Head of caudate nucleus (tissue), 42 donors: ENCODE measurements at places on chromosomes 11 and 22.

GRCh38 chr22:28208036-28208435, 289.0 kb upstream of the PITPNB start:
- no peak for DNase-seq

GRCh38 chr11:31361743-31362142, 7.8 kb downstream of the DCDC1 start:
- DNase-seq: no peak

DNA sequence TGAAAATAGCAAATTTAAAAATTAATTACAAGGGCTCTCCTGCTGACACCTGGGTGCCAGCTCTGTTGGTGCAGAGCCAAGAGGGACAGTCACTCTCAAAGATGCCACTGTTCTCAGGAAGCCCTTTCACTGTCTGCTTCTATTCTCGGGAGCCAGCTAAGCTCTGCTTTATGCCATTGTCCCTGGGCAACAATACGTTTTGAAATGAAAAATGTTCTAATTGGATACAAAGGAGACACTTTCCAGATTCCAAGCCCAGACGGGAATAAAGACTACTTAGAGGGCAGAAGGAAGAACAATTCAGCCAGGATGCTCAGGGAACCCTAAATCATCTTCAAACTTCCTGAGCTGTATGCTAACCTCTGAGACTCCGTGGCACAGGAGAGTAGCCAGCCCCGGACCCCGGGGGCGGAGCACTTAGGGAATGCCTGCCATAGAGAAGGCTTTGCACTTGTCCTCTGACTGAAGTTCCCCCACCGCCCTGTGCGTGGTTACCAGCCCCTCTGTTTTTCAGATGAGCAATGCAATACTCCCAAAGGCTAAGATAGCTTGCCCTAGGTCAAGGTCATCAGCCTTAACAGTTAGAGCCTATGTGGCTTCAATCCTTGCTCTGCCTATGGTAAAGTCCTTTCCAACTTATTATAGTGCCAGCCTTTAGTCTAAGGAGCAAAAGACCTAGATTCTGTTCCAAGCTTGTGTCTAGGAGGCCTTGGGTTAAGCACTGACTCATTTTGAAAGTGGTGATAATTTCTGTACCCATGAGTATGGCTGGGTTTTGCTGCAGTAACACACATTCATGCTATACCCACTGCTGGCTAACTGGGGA, 150.9 kb downstream of the CACNA1I start:
- no peak for DNase-seq

DNA sequence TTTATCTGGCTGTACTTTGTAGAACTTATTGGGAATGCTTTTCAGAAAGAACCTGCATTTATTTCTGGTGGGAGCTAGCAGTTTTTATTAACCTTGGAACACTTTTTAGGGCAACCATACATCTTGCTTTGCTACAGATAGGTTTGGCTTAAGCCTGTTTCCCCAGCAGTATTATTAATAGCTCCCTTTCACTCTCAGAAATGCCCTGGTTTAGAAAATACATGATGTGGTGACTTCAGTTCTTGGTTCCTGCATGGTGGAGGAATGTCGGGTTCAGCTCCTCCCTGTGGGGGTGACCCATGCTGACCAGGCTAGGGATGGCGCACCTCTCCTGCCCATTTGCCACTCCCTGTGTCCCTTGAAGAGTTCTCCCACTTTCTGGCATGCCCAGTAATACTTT, 28.2 kb downstream of the ZBED4 start:
- DNase-seq: no peak

GRCh38 chr11:4019891-4020290, 74.7 kb upstream of the RRM1 start:
- DNase-seq: no peak

- DNase-seq: no peak
These were observed 90.5 kb downstream of the BRD1 start for GRCh38 chr22:49737101-49737551.

DNA sequence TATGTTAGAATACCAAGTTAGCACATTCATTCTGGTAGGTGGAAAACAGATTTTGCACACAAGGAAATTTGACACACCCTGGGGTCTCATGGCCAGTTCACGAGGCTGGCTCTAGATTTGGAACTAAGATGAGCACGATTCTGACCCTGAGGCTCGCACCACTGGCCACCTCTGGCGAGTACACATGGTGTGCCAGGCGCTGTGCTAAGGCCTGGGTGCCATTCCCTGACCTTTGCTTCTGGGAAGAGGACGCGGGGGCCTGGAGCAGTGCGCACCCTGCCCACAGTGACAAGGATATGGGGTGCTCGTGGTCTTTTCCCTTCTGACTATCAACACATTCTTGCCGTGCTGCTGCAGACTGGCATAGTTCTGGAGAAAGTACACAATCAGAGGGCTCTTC, 29.5 kb upstream of the DMC1 start:
- DNase-seq: no peak

DNA sequence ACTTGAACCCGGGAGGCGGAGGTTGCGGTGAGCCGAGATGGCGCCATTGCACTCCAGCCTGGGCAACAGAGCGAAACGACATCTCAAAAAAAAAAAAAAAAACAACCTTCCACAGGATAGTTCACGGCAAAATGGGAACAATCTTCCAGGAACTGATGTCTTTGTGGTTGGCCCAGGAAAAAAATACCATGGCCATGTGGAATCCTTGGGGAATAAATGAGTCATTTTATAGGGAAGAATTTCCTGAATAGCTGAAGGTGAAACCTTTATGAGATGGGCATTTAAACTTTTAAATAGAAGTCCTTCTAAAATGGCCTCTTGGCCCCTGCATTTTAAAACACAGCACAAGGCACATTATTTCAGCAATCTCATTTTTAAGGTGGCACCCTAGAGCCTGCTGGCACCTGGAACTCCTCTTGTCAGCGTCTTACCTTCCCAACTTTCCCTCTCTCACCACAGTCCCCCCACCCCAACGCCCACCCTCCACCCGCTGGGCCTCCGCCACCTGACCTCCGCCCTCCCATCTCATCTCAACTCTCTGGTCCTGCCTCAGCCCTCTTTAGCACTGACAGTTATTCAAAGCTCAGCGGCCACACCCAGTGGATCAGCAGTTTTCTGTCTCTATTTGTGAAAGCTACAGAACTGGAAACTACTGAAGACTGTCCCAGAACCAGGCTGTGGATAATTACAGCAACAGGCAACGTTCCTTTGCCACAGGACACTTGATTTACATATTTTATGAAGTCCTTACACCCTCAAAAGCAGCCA, 43.1 kb downstream of the SCGB1A1 start:
- no peak for DNase-seq

DNA sequence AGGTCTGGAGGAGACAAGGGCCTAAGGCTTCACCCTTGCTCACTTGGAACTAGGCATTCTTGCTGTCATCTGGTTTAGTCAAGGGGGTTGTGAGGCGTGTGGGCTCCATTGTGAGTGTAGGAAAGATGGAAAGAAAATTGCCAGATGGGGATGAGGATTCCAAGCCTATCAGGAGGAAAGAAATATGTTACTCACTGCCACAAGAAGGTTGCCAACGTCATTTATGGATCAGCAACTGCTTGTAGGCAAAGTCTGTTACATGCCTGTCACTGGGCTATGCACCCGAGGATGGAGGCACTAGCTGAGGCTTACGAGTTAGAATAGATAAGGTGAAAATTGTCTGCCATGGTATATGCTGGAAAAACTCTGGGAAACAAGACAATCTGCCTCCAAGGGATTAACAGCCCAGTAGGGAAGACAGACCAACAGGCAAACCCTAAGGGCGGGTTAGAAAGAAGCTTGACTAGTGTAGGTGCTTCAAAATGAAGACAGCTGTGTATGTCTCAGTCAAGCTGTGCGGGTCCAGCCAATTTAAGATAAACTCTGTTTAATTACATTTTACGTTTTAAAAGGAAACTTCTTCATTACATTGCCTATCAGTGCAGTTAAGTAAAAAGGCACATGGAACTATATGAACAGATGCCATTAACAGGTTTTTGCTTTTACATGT, 47.4 kb downstream of the SNX19 start:
- no peak for DNase-seq

- no peak for DNase-seq
These were observed 5.9 kb upstream of the HMOX1 start for GRCh38 chr22:35375031-35375430.

- DNase-seq: peak; percentile 93
These were observed 16.0 kb upstream of the PHLDA2 start for GRCh38 chr11:2945031-2945756.

DNA sequence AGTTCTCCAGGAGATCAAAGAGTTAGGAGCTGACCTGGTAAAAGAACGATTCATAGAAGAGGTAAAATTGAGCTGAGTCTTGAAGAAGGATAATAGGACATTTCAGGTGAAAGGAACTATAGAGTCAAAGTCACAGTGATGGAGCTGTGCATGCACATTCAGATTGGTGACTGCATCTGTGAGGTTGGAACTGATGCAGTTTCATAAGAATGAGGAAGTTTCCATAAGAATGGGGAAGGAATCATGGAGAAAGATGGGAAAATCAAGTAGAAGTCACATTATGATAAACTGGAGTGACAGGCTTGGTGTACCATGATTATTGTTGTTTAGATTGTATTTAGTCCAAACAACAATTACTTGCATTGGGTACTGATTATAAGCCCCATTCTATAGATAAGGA, 232.2 kb downstream of the FAM76B start:
- DNase-seq: no peak

DNA sequence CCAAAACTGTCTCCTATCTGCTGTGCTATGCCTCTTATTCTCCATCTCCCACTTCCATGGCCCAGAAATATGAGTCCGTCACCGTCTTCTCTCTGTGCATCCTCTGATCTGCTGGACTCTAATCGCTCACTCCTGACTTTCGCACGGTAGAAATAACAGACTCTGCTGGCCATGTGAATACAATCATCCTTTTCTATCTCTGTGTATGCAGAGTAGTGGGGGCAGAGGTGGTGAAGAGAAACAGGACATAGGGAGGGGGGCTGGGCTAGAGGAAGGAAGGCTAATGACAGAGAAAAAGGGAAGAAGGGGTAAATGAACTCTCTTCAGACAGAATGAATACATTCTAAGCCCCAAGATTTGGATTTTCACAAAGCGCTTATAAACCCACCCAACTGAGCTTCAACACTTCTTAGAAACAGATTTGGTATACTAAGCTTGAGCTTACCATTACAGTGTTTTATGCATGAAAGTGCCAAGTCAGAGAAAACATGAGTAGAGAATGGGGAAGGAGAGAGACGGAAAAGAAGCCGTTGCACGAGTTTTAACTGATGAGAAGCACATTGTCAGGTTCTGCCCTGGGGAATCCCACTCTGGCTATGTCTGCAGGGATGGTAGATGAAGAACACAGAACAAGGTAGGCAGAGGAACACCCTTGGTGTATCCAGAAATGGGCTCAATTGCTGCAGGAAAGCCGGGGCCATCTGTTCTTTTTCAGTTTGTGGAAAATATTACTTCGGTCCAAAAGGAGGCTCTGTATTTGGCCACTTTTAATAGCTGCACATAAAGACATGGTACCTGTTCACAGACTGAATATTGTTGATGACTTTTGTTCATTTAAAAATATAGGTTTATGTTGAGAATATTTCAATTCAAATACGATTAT, 324.7 kb downstream of the ETS1 start:
- DNase-seq: no peak

DNA sequence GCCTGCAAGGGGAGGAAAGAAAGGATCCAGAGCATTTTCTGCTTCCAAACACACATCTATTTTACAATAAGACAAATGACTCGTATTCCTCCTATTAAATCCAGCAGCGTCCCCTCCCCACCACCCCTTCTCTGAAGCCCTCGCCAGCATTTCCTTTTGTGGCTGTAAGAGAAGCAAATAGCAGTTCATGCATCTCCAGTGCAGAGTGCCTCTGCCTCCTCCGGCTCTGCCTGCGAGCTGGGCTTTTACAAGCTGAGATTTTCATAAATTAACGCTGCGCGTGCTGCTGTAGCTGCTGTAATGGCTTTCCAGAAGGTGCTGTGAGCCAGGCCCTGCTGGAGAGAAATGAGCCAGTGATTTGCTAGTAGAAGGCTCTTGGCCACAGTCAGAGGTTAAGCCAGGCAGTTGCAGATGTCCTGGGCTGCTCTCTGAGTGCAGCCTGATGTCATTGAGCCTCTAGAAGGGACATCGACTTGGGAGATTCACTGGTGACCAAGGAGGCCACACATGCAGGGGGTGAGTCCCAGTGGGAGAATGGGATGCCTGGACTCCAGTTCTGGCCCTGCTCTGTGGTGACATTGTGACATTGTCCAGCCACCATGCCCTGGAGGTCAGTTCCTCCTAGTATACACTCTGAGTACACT, 134.5 kb upstream of the NAV2 start:
- DNase-seq: peak; percentile 85

GRCh38 chr11:117823294-117823945, 1.1 kb downstream of the FXYD2 start:
- DNase-seq: no peak

DNA sequence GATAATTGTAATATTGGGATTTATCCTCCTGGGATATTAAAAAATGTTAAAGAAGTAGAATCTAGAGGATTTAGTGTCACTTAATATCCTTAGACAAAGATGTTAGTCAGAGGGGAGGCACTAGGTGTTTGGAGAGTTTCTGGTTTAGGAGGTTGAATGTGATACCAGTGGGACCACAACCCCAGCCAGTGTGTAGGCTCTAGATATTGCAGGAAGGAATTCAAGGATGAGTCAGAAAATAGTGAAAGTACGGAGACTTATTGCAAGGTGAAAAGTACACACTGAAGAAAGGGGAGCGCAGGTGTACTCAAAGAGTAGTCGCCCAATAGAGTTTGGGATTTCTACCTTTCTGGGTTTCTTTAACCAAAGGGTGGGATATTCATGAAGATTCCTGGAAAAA, 5.7 kb upstream of the TMEM41B start:
- no peak for DNase-seq

DNA sequence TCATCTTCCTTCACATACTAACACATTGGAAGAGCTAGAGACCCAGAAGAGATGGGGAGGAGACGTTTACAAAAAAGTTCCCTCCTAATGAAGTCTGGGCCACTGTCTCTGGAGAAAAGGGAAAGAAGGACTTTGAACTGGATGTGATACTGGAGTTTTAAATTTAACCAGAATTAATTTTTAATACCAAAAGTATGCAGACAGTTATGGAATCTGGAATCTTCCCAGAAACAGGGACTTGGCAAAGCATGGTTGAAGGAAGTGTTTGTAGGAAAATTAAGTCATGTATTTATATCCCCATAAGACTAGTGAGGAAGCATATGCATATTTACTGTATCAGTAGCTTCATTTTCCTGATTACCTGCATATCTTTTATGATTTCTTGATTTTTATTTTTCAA, 215.5 kb downstream of the TTC28 start:
- no peak for DNase-seq

DNA sequence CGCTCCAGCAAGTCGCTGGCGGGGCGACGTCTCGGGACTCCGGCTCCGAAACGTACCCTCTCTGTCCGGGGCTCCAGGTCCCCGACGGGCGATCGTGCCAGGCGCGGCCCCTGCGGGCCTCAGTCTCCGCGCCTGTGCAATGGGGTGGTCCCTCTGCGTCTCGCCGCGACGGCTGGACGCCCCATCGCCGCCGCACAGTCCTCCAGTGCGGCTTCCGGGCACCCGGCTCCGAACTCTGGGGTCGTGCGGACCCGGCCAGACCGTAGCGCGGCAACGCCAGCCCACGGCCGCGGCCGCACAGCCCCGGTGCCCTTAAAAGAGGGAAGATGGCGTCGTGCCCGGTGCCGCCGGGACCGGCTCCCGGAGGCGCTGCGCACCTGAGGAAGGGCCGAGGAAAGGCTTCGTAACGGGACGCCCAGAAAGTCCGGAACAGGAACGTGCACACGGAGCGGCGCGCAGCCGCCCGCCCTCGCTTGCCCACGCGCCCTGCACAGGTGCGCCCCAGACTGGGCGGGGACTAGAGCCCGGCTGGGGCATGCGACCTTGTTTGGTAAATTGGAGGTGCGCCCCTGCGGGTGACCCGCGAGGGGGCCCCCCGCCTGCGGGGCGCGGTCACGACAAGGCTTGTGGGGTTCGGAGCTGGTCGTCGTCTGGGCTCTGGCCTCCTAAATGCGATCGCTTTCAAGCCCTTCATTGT, 525 bp downstream of the BIK start:
- no peak for DNase-seq
